SJSA1 (cell line): ENCODE measurements at places on chromosomes 2 and 18. TPM values are rescaled to one million over a fixed set of nuclear protein-coding genes. Genes with fewer than 3 reads are reported as not detected.

DNA sequence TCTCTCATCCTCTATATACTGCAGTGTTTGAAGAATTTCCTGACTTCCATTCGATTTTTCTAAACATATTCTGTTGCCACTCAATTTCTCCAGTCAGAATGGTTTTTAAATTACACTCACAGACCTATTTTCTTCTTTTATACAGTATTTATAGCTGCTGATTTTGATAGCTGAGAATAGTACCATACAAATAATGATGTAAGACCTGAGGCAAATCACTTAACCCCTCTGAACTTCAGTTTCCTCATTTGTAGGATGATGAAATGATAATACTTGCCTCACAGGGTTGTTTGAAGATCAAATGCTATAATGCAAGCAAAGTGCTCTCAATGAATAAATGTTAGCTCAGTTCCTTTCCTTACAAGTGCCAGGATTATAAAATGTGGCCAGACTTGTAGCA is 241.8 kb downstream of the CPS1 start:
- H3K27ac ChIP-seq: no peak overlapping the region
- no peak overlapping the region for H3K4me3 ChIP-seq
- H3K27me3 ChIP-seq: no peaks in the 10 kb centered on the region; the same call in 1 of the 2 replicates
- no peaks in the 10 kb centered on the region for H3K36me3 ChIP-seq
- no peaks in the 10 kb centered on the region for H3K4me1 ChIP-seq

DNA sequence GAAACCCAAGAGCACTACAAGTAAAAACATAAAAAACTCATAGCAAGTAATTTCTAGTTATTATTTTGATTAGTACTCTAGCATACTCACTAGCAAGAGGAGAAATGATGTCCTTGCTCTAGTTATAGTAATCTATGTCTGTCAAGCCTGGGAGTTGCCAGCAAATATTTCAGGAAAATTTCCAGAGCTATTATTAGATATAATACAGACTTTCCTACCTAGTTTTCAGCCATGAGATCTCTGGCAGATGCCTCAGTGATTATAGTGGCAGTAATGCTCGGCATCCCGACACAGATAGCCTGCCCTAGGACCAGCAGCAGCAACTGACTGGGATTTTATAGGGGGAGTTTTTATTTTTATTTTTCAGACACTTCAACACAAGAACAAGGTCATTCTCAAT is 224.4 kb downstream of the ZNF385B start:
- DNase-seq: no peak
- no peaks in the 10 kb centered on the region for H3K4me1 ChIP-seq
- no peaks in the 10 kb centered on the region for H3K27me3 ChIP-seq
- H3K27ac ChIP-seq: no peak overlapping the region
- no peak overlapping the region for H3K4me3 ChIP-seq

GKN2 gene
- not detected in 2 replicates for total RNA-seq

MEMO1 gene
- 50.2 and 54.6 TPM in 2 replicates for total RNA-seq

VAMP5 gene
- 37.0 and 47.5 TPM in 2 replicates for total RNA-seq
